Activated CD4-positive, alpha-beta memory T cell treated with anti-CD3 and anti-CD28 coated beads, Interleukin-2, amount 10 ng/mL, durations not matched to agents 7 days and 5 days (primary cell): ENCODE measurements at places on chromosomes 7 and 10. TPM values are rescaled to one million over a fixed set of nuclear protein-coding genes. Genes with fewer than 3 reads are reported as not detected.

- no peak overlapping the region for H3K4me3 ChIP-seq
- H3K4me1 ChIP-seq: no peaks in the 10 kb centered on the region
- H3K27ac ChIP-seq: no peak overlapping the region
- no peaks in the 10 kb centered on the region for H3K36me3 ChIP-seq
- DNase-seq: no peak
Measured at GRCh38 chr7:141402277-141402996, 148.8 kb upstream of the AGK start.

GARIN1A gene
- total RNA-seq: 0.35 TPM

DNA sequence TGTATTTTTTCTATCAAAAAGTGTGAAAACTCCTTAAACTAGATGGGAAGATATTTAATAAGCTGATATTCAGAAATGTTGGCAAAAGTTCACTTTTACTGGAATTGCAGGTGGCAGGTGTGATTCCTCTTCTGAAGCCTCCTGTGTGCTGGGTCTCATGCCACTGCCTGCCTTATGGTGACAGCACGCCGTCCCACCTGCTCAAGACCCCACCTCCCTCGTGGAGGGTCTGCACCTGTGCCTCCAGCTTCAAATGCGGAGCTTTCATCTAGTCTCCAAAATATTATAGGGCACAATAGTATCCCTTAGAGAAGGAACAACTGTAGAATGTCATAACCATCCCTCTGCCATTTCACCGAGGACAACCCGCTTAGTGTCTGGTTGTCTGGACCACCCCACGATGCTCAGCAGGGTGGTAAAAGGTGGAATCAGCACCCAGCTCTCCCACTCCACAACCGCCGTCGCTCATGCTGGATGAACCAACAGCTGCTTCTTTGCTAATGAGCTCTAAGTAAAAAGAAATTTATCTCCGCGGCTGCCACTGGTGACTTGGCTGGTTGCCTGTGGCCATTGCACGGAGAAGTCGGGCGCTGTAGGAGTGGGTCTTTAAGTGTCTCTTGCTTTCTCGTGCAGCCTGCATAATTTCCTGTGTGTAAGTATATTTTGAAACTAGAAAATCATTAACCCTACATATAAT lies 119.3 kb upstream of the TCERG1L start:
- no peak overlapping the region for H3K27ac ChIP-seq
- H3K4me3 ChIP-seq: no peak overlapping the region
- H3K27me3 ChIP-seq: no peaks in the 10 kb centered on the region

- H3K4me1 ChIP-seq: peaks cover 21% of the 10 kb centered on the region
- no peak for DNase-seq
- H3K4me3 ChIP-seq: no peak overlapping the region
Measured at GRCh38 chr7:37371755-37372154, 76.9 kb downstream of the ELMO1 start.

ALOX5 gene
- 7.5 TPM for total RNA-seq

GRCh38 chr7:77879272-77879671 lies 80.7 kb downstream of the PHTF2 start:
- DNase-seq: no peak
- H3K4me1 ChIP-seq: peaks cover 5% of the 10 kb centered on the region
- H3K4me3 ChIP-seq: no peak overlapping the region
- no peak overlapping the region for H3K27ac ChIP-seq
- peaks cover 51% of the 10 kb centered on the region for H3K36me3 ChIP-seq

GRCh38 chr10:124343351-124344265 lies 75.1 kb downstream of the OAT start:
- H3K36me3 ChIP-seq: no peaks in the 10 kb centered on the region
- H3K4me1 ChIP-seq: peaks cover 2% of the 10 kb centered on the region
- H3K27ac ChIP-seq: no peak overlapping the region
- no peaks in the 10 kb centered on the region for H3K27me3 ChIP-seq
- no peak overlapping the region for H3K4me3 ChIP-seq

DNA sequence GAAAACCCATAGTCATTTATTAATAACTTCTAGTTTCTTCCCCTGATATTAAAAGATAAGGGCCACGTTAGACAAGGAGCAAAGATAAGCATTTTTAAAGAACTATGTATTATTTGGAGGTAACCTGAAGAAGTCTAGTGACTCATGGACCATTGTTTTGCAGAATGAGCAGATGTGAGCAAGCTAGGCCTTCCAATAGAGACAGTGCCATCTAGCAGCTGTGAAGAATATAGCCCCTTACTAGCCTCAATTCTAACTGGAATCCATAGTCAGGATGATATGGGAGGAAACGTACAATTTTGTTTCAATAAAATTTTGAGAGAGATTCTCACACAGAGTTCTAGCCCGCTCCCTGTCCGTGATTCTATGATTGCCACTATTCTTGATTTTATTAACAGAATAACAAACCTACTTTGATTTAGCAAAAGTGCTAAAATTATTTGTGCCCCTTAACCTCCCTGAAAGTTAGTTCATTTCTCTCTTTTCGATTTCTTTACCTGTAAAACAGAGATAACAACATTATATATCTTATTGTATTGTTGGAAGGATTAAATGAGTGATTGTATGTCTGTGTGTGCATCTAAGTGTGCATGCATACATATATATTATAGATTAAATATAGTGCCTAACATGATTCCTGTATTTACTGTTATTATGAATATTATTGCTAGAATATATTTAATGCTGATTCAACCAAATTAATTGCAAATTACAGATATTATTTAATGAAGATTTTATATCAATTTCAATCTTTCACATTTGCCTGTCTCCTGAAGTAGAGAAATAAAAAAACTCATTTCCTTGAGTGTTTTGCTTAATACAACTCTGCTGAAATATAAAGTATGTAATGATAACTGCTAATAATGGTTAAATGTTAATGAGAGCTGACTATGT lies 22.7 kb downstream of the FAM237B start:
- H3K27me3 ChIP-seq: peaks cover 2% of the 10 kb centered on the region
- no peaks in the 10 kb centered on the region for H3K4me1 ChIP-seq
- no peak overlapping the region for H3K4me3 ChIP-seq
- DNase-seq: no peak
- H3K36me3 ChIP-seq: no peaks in the 10 kb centered on the region

GRCh38 chr7:43844257-43844656 lies 25.1 kb downstream of the MRPS24 start:
- no peak overlapping the region for H3K4me3 ChIP-seq
- no peak overlapping the region for H3K27ac ChIP-seq
- H3K36me3 ChIP-seq: no peaks in the 10 kb centered on the region
- DNase-seq: no peak
- H3K27me3 ChIP-seq: no peaks in the 10 kb centered on the region
- H3K4me1 ChIP-seq: no peaks in the 10 kb centered on the region

DNA sequence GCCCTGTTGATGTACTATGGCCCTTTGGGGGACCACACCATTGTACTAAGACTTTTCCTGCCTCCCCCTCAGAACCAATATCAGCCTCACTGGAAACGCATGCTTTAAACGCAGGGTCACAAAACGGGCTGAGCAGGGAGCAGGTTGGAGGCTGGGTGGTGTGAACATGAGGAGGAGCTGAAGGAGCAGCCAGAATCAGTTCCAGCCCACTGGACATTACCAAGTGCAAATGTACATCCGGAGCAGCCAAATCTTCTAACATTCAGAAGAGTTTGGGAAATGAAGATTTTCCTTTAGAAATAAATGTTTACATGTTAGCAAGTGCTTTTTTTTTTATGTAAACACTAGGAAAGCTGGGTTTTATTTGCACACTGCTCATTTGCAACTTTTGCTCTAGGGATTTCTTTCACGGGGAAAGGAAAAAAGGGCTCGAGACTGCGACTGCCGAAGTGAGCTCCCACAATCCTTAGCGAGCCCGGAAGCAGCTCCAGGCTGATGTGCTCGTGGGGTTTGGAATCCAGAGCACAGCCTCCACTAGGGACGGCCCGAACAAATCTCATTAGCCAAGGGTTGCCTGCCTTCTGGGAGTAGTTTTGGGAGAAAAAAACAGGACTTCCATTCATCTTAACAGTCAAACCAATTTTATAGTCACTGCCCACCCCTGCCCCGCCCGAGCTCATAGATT lies 108.0 kb upstream of the YAE1 start:
- no peak overlapping the region for H3K4me3 ChIP-seq
- no peaks in the 10 kb centered on the region for H3K4me1 ChIP-seq
- H3K27ac ChIP-seq: no peak overlapping the region
- H3K36me3 ChIP-seq: no peaks in the 10 kb centered on the region
- H3K27me3 ChIP-seq: peaks cover 13% of the 10 kb centered on the region

- no peaks in the 10 kb centered on the region for H3K27me3 ChIP-seq
- H3K4me1 ChIP-seq: peaks cover 42% of the 10 kb centered on the region
- H3K27ac ChIP-seq: no peak overlapping the region
- no peak for DNase-seq
- H3K36me3 ChIP-seq: peaks cover 34% of the 10 kb centered on the region
- no peak overlapping the region for H3K4me3 ChIP-seq
Measured at GRCh38 chr10:102247734-102248133, 2.4 kb downstream of the GBF1 start.

VSTM2A gene
- total RNA-seq: not detected

DNA sequence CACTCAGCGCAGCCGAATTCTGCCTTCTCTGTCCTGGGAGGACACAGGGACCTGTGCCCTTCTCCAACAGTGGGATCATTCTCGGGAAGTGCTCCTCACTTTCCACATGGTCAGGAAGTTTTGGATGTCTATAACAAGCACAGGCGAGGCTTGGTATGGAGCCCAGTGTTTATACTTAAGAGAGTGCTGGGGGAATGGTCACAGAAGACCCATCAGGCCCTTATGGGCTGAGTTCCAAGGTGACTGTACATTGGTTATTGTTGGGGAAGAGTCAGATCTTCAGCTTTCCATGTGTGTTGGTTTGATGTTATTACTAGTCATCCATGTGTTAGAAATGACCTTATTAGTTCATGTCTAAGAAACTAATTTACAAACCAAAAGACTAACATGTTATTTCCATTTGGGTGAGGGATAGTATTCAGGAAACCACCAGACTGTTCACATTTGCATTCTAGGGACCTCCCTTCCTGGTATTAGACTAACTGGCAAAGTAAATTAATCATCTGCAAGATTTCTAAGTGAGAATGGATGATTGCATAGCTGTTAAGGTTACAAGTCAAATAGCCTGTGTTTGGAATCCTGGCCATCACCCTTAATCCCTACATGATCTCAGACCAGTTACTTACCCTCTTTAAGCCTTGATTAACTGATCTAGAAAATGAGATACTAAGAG lies 834.2 kb downstream of the LRMDA start:
- H3K4me1 ChIP-seq: no peaks in the 10 kb centered on the region
- no peak overlapping the region for H3K4me3 ChIP-seq

DNA sequence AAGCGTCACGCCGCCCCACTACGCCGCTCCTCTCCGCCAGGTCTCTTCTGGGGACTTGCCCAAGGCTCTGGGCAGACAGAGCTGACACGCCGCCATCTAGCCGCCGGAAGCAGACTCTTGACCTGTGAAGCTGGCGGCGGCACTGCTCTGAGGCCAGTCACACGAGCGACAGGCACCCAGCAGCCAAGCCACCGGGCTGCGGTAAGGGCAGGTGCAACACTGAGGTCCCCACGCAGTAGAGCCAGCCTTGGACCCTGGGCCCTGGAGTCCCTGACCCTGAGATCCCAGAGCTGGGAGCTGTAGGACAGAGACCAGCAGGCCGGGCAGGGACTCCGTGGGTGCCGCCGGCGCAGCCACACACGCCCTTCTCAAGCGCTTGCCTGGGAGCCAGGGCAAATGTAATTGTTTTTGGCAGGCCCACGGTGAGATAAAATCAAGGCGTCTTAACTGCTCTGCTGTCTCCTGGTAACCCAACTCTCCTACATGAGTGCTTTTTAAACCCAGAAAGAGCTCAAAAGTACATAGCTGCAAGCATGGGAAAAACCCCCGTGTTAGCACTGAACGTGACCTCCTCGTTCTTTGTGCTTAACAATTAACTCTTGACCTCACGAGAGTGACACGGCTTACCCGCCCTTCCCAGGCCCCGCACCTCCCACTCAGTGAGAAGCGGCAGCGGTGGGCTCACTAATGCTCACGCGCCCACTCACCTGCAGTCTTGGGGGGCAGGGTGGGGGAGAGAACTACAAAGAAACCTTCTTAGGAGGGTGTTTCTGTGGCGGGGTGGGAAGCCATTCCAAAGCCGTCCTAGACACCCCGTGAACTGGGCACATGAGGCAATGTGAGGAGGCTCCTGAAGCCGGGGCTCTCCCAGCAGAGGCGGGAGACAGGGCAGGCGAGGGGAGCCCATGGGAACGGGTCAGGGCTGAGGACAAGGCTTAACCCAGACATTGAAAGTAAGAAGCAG lies 8.5 kb downstream of the GPER1 start:
- H3K4me1 ChIP-seq: no peaks in the 10 kb centered on the region
- H3K27me3 ChIP-seq: no peaks in the 10 kb centered on the region
- no peak for DNase-seq

- H3K27me3 ChIP-seq: no peaks in the 10 kb centered on the region
- H3K27ac ChIP-seq: peak overlapping the region; percentile 71
- DNase-seq: peak; percentile 84
- H3K4me3 ChIP-seq: peak overlapping the region; percentile 34
- peaks cover 26% of the 10 kb centered on the region for H3K4me1 ChIP-seq
Measured at GRCh38 chr7:50739744-50740435, 42.8 kb downstream of the GRB10 start.

SEMA3C gene
- total RNA-seq: not detected

GRCh38 chr10:66639371-66639770 lies 286.5 kb upstream of the LRRTM3 start:
- DNase-seq: no peak
- H3K27me3 ChIP-seq: no peaks in the 10 kb centered on the region

DNA sequence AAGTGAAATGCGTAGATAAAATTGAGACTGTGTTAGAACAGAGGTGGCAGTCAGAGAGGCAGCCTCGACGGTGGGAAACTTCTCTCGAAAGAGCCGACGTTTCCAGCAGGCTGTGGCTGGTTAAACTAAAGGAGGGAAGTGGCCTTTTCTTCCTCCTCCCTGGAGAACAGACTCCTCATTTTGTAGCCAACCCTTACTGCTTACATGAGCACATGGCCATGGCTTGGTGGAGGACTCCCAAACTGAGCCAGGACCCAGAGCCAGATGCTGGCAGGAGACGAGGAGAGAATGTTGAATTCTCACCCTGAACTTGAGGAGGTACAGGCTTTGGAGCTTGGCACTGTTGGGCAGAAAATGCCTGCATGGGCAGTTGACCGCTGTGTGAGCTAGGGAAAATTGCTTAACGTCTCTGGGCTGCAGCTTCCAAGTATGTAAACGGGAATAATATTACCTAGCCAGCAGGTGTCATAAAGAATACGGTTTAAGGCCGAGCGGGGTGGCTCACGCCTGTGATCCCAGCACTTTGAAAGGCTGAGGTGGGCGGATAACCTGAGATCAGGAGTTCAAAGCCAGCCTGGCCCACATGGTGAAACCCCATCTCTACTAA lies 24.5 kb downstream of the MMD2 start:
- H3K4me1 ChIP-seq: no peaks in the 10 kb centered on the region
- no peak overlapping the region for H3K4me3 ChIP-seq
- no peak for DNase-seq
- no peaks in the 10 kb centered on the region for H3K36me3 ChIP-seq

ATP6V1F gene
- total RNA-seq: 124 TPM
